ENCODE measurements at places on chromosomes 3 and 15. TPM values are rescaled to one million over a fixed set of nuclear protein-coding genes. Genes with fewer than 3 reads are reported as not detected.

COL7A1 gene
- total RNA-seq = 8.6 TPM

COL6A6 gene
- 18.6 TPM for total RNA-seq

LRRC31 gene
- not detected for total RNA-seq

CCR3 gene
- total RNA-seq = not detected

NOX5 gene
- 0.27 TPM for total RNA-seq

ZNF148 gene
- total RNA-seq = 62.9 TPM

FBXL22 gene
- total RNA-seq = 0.54 TPM

HHLA2 gene
- not detected for total RNA-seq

MYO5C gene
- 0.36 TPM for total RNA-seq

MON1A gene
- total RNA-seq = 12.8 TPM

DPPA4 gene
- total RNA-seq = not detected

C3orf22 gene
- total RNA-seq = not detected

POPDC2 gene
- total RNA-seq = 1.6 TPM

OR4F6 gene
- not detected for total RNA-seq

Measured in fibroblast of the aortic adventitia (primary cell).